Activated CD4-positive, CD25-positive, alpha-beta regulatory T cell treated with anti-CD3 and anti-CD28 coated beads, Interleukin-2, amount 50 U/mL, for 72 hours (primary cell): ENCODE measurements at places on chromosomes 4 and X.

- DNase-seq, result no peak
Observed at GRCh38 chr4:1385373-1386340, 20.6 kb downstream of the NKX1-1 start.

- DNase-seq, result no peak
Observed at GRCh38 chrX:29852767-29853166, 362.6 kb upstream of the MAGEB2 start.

GRCh38 chr4:71564775-71565174 lies 219.1 kb downstream of the GC start:
- no peak for DNase-seq

GRCh38 chrX:48806081-48806480 lies 4.2 kb downstream of the HDAC6 start:
- no peak for DNase-seq

DNA sequence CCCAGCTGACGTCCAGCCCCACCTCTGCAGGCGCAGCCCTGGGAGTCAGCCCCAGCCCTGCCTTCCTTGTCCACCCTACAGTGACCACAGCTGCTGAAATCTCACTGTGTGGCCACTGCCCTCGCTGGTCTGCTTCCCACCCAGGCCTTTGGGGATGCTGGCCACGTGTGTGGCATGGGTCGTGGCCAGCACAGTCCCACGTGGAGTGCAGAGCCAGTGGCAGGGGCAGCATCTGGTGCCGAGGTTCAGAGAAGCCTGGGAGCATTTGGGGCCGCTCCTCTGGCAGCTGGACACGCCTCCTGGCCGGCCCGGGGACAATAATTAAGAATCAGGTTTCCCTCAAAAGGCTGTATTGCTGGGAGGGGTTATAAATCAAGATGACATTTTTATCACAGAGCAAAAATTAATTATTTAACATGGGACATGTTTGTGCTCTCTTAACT lies 92.1 kb downstream of the HMX1 start:
- DNase-seq, result no peak

- no peak for DNase-seq
Observed at GRCh38 chr4:186762361-186762760, 38.7 kb upstream of the FAT1 start.

GRCh38 chr4:159266981-159267868 lies 164.3 kb downstream of the RAPGEF2 start:
- no peak for DNase-seq

GRCh38 chr4:23279377-23279986 lies 586.7 kb downstream of the GBA3 start:
- DNase-seq, result no peak

DNA sequence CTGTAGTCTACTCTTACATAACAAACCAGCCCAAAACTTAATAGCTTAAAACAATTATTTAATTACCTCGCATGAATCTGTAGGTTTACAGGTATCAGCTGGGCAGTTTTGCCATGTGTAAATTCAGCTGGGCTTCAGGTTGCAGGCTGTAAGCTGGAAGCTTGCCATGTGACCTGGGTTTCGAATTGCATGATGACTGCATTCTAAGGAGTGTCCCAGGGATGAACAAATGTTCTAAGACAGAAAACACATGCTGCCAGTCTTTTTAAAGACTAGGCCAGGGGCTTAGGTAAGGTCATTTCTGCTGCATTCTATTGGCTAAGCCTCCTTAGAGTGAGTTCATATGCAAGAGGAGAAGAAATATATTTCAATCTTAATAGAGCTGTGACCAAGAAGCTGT lies 44.8 kb downstream of the GRIA2 start:
- DNase-seq, result no peak

DNA sequence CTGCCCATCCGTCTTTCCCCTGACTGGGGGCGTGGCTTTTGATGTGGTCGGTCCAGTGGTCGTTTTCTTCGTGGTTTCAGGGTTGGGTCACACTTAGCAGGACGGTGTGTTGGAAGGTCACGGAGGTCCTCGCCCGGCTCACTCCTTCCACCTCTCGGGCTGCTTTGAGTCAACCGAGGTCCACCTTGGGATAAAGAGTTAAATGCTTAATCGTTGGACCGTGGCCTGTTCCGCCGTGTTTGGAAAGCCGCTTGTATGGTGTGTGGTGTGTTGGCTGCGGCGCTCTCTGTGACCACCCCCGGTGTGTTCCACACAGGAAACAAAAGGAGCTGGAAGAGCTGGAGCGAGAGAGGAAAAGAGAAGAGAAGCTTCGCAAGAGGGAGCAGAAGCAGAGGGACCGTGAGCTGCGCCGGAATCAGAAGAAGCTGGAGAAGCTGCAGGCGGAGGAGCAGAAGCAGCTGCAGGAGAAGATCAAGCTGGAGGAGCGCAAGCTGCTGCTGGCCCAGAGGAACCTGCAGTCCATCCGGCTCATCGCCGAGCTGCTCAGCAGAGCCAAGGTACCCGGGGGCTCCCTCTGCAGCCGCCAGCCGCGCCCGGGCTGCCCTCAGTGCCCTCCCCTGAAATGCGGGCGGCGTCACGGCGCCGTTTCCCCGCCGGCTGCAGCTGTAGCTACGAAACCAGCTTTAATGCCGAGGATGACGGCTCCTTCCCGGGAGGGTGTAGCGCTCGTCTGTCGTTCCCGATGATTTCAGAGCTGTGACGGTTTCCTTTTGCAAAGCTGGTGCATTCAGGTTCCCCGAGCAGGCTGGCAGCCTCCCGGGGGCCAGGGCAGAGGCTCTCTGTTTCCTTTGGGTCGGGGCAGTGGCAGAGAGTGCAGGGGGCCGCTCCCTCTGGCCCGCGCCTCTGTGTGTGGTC lies 7.7 kb downstream of the AKAP17A start:
- peak; percentile 24 for DNase-seq

DNA sequence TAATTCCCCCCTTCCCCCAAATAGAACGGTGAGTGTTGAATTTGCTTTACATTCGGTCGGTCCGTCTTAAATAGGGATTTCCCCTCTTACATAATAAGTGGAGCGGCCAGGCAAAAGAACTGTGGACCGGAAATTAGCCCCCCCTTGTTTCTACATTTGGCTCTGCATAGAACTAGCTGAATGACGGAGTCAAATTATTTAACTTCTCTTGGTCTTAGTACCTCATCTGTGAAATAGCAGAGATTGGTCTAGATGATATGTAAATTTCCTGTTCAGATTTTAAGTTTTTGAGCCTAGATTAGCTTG lies 1.3 kb downstream of the SPATA18 start:
- DNase-seq, result no peak

DNA sequence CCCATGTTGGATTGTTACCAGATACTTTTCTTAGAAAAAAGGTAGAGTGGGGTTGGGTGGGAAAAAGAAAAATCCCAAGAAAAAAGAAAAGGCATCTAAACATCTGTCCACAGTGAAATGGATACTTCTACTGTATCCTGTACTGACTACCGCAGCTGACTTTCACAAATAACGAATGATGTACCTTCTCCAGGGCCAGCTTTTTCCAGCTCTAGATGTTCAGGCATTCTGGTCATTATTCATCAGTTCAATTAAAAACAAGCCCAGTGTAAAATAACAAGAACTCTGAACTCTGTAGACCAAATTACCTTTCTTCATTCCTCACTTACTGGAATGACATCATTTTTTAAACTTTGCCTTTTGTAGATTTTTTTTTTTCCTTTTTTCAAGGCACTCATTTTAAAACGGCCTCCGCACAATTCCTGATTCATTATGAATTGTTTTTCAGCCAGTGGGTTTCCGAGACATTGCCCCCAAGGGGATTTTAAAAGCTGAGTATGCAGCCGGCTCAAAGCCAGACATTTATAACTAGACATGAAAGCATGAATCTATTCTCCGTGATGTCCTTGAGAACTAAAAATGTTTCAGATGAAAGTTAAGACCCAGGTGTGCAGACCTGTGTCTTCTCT lies 113.5 kb downstream of the PRKX start:
- DNase-seq, result no peak

- DNase-seq, result no peak
Observed at GRCh38 chr4:184337907-184338306, 120.2 kb upstream of the ENPP6 start.

DNA sequence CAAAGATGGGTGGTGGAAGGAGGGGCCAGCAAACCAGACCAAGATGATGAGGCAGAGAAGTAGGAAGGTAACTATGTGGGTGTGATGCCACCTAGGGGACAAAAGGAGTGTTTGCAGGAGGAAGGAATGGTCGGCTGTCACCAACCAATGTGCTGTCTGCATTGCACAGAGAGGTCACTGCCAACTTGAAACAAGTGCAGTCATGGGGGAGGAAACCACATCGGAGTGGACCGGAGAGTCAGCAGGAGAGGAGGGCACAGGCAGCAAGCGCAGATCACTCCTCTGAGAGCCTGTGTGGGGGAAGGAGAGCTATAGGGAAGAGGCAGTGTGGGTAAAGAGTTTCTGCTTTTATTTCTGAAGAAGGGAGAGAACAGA lies 38.5 kb upstream of the FGFBP2 start:
- peak; percentile 39 for DNase-seq

GRCh38 chrX:700936-701335 lies 70.3 kb downstream of the SHOX start:
- DNase-seq, result no peak

DNA sequence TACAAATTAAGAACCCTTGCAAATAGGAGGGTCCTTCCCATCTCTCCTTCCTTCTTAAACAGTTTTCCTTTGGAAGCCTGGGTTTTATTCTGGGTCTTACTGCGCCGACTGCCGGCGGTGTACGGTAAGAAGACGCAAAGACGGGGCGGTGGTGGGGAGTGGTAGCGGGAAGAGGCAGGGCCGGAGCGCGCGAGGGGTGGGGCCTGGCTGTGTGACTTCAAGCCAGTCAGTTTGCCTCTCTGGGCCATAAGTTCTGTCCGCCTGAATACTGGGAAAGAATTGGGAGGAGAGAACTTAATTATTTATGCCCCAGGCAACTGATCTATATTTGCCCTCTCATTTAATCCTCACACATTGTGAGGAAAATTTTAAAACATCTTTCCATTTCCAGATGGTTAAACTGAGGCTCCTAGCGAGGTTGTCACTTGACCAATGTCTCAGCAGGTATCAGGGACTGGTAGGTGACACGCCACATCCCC lies 726 bp upstream of the KANTR start:
- peak; percentile 75 for DNase-seq

- no peak for DNase-seq
Observed at GRCh38 chrX:41542536-41542935, 95.4 kb downstream of the NYX start.

DNA sequence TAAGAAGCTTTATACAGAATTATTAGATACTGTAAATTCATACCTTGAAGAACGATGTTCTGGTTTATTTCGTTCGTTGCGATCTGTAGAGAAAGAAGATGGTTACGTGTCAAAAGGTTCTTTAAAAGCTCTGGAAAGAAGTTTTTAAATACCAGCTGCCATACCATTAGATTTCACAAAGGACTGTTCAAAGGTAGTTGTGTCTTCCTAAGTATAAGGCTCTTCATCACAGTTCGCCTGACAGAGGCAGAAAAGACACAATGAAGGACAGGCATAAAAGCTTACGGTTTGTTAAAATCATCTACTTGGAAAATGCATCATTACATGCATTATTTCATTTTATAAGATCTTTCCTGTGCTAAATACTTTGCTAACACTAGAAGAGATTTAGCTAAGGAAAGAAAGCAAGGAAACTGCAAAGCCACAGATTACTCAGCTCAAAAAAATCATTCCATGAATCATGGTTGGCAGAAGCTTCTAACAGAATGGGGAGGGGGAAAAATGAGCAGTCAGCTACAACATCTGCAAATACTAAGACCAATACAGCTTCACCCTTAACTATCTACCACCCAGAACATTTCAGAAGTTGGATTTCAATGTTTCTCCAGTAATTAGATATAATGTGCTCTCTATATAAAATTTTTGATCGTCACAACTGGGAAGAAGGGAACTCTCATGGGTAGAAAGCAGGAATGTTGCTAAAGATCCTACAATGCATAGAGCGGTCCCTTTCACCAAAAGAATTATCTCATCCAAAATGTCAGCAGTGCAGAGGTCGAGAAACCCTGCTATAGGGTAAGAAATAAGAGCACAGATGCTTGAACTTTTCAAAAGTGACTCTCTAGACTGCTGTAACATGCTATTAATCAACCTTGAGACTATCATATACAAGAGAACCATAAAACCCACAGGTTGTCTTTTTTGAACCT lies 50.7 kb upstream of the PRSS48 start:
- no peak for DNase-seq

GRCh38 chrX:42714981-42715700 lies 62.8 kb downstream of the PPP1R2C start:
- peak; percentile 33 for DNase-seq

- no peak for DNase-seq
Observed at GRCh38 chrX:49179358-49179757, 6.8 kb downstream of the PRICKLE3 start.

DNA sequence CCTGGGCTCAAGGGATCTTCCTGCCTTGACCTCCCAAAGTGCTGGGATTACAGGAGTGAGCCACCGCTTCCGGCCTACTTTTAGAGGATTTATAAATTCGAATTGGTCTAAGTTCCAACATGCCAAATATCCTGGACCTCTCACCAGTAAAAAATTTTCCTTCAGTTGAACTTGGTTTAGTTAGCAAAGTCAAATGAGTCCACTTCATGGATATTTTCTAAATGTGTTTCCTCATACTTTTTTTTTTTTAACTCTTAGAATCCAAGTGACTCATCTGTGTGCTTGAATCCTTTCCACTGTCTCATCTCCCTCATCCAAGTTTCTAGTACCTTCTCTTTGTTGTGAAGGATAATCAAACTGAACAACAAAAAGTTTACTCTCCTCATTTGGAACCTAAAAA lies 49.7 kb downstream of the RBM47 start:
- DNase-seq, result no peak

GRCh38 chr4:46329118-46329976 lies 60.6 kb downstream of the GABRA2 start:
- no peak for DNase-seq

- no peak for DNase-seq
Observed at GRCh38 chrX:9638871-9639270, 126.8 kb downstream of the GPR143 start.

- DNase-seq, result no peak
Observed at GRCh38 chrX:112630187-112630586, 49.6 kb downstream of the LHFPL1 start.

GRCh38 chr4:106700321-106700720 lies 331.7 kb upstream of the GIMD1 start:
- DNase-seq, result no peak

DNA sequence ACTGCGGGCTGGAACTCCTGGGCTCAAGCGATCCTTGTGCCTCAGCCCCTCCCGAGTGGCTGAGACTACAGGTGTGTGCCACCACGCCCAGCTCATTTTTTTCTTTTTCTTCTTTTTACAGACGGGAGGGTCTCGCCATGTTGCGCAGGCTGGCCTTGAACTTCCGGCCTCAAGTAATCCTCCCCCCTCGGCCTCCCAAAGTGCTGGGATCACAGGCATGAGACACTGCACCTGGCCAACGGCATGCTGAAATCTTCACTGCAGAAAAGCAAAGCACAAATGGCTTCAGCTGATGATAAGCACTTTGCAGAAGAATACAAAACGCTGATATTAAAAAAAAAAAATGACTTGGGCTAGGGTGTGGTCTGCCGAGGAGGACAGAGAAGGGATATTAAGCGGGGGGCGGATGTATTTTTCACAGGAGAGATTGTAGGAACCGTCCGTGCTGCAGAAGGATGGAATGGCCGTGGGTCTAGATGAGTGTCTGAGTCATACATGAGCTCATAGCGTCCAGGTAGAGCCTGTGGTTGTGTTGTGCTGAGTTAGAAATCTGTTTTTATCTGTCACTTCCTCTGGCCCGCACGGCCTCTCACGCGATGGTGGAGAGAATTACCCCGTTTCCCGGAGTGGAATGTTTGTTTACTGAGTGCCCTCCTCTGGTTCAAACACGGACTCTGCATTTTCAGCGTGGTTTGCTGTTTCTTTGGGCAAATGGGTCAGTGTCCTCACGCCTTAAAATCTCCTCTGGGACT lies 8.5 kb upstream of the AKAP17A start:
- peak; percentile 58 for DNase-seq
